ENCODE measurements at places on chromosomes 11 and 22. TPM values are rescaled to one million over a fixed set of nuclear protein-coding genes. Genes with fewer than 3 reads are reported as not detected.

Gene MRPL23
- total RNA-seq = 182 TPM

Gene ADM
- total RNA-seq = 183 TPM

Gene TRIM66
- 9.8 TPM for total RNA-seq

Gene CDC42BPG
- 0.16 TPM for total RNA-seq

Gene ATG16L2
- total RNA-seq = 6.4 TPM

Gene MYEOV
- 4.9 TPM for total RNA-seq

Gene CRACR2B
- total RNA-seq = 2.4 TPM

Gene SCARF2
- total RNA-seq = 13.9 TPM

Gene SLC22A8
- not detected for total RNA-seq

Gene GTSE1
- 0.95 TPM for total RNA-seq

Gene SWAP70
- 20.8 TPM for total RNA-seq

Gene RTN3
- 32.5 TPM for total RNA-seq

Gene CNTN5
- total RNA-seq = not detected

Gene OR51A7
- not detected for total RNA-seq

Gene RAB36
- total RNA-seq = 2.7 TPM
